Neuronal stem cell (in vitro differentiated cells): ENCODE measurements at places on chromosomes 2 and 18.

- DNase-seq: no peak
Measured at GRCh38 chr2:29743516-29743915, 177.9 kb downstream of the ALK start.

- DNase-seq: no peak
Measured at GRCh38 chr18:34921811-34922385, 119.3 kb upstream of the MAPRE2 start.

DNA sequence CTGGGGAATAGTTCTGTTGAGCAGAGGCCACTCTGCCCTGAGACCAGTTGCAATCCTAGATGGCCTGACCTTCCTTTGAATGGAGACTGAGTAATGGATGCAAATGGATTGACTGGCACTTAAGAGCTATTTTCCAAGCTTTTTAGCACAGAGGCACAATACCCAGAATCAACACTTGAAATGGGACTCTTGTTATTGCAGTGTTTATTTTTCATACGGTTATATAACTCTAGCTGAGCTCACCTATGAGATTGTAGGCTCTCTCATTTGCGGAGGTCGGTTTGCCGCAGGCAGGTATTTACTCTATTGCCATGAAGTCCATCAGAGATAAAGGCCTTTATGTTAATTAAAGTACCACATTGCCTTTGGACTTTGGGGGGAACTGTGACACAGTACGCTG lies 422.3 kb upstream of the CELF4 start:
- DNase-seq: no peak

- no peak for DNase-seq
Measured at GRCh38 chr2:234695981-234696380, 199.1 kb upstream of the ARL4C start.

- DNase-seq: no peak
Measured at GRCh38 chr2:128090575-128090944, 440 bp upstream of the UGGT1 start.

GRCh38 chr2:113370478-113371091 lies 66.9 kb upstream of the ZNG1B start:
- peak; percentile 42 for DNase-seq

DNA sequence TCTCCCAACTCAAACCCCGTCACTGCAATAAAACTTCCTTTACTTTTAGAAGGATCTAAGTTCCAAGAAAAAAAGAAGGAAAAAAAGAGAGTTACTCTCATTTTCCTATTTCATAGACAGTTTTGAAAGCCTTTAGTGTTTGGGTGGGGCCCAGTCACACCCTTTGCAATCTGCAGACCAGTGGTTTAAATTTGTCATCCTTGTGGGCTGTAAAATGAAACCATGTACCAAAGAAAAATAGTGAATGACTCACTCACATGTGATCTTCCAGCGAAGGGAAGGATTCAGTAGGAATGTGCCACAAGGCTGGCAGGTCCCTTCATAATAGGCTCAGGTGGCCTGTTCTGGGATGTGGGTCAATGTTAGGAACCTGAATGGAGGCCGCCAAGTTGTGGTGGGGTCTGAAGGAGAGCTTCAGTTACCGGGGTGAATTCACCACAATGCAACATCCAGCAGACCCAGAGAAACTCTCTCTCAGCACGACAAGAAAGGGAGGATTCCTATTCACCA lies 28.3 kb downstream of the ANXA4 start:
- DNase-seq: no peak
